ENCODE measurements at places on chromosomes 1 and 21.

DNA sequence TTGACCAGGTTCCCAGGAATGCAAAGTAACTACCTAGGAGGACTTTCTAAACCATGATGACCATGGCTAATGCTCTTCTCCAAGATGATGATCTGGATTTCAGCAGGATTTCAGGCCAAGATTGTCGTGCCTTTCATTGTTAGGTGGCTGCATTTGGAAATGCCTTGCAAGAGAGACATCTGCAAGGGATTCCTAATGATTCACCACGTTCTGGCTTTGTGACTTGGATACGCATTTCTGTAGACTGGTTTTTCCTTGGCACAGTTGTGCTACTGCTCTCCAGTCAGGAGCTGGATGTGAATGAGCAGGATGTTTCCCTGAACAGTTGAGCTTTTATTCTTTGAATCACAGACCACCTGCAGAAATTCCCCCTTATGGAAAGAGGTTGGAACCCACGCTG, 212.4 kb downstream of the BACH1 start:
- no peak for DNase-seq

DNA sequence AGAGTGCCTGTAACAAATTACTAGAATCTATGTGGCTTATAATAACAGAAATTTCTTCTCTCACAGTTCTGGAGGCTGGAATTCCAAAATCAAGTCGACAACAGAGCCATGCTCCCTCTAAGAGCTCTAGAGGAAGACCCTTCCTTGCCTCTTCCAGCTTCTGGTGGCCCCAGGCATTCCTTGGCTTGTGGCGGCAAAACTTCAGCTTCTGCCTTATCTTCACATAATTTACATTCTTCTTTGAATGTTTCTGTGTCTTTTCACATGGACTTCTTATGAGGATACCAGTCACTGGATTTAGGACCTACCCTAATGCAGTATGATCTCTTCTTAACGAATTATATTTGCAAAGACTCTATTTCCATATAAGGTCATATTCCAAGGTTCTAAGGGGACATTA, 324.4 kb downstream of the PCP4 start:
- no peak for DNase-seq

- DNase-seq, result no peak
Measured at GRCh38 chr1:207024202-207025145, 8.1 kb downstream of the C1orf116 start.

DNA sequence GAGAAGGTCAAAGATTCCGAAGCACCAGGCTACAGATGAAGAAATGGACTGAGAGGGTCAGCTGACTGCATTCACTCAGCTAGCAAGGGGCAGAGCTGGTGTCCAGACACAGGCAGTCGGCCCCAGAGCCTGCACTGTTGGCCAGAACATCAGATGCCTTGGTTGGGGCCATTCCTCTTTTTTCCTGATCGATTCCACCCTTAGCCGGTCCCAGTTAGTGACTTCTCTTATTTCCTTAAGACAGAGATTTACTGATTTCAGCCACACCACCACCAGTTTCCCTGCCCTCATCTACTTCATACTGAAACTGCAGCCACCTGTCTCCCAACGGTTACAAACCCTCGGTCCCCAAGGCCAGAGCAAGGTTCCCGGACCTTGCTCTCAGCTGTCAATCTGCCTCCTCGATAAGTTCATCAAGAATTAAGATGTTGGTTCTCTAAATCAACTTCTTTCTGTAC, 11.5 kb downstream of the CD58 start:
- DNase-seq, result no peak

Measured in skeletal muscle cell (primary cell).